Activated T-helper 1 cell treated with anti-CD3 and anti-CD28 coated beads, Interleukin-2, amount 50 U/mL, for 16 hours (primary cell): ENCODE measurements at places on chromosomes 1 and 21.

- no peak for DNase-seq
Observed at GRCh38 chr1:227167276-227168101, 150.8 kb downstream of the CDC42BPA start.

DNA sequence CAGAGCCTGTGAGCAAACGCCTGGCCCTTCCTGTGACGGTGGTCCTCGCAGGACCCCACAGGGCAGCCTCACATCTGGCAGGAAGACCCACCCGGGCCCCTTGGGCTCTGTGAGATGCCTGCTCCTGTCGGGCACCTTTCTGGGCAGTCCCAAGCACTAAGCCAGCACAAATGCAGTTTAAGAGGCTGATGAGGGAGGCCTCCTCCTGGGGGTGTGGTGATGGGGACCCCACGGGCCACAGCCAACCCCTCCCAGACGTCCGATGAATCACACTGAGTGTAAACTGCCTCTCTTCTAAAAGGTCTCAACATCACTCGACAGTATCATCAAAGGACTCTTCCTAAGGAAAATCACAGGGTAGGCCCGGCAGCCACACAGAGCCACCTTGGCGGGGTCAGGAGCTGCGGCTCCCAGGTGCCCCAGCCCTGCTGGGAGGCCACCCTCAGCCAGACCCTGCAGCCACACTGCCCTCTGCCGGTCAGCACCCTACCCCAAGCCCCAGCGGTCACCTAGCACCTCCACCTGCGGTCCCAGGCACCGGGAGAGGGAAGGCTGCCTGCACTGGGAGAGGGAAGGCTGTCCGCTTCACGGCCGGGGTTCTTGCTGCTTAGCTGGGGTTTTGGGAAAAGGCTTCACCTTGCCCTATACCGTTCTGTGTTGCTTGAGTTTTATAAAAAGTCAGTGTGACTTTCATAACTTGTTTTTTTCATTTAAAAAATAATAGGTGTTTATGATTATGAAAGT lies 3.9 kb upstream of the PRKCZ start:
- DNase-seq = no peak

DNA sequence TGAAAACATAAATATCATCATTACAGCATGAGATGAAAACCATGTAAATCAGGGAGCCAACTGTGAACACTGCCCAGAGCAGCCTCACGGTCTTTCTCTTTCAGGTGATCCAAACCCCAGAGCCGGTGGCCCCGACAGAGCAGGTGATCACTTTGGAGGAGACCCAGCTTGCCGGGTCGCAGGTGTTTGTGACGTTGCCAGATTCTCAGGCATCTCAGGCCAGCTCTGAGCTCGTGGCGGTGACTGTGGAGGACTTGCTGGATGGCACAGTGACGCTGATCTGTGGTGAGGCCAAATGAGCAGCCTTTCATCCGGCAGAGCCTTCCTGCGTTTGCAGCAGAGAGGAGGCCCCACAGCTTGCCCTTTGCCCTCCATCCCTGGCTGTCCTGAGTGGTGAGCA lies 37.2 kb upstream of the EPHA8 start:
- no peak for DNase-seq

GRCh38 chr1:177185209-177185608 lies 14.5 kb downstream of the BRINP2 start:
- no peak for DNase-seq

- DNase-seq = no peak
Observed at GRCh38 chr1:203756036-203756435, 8.9 kb upstream of the LAX1 start.

DNA sequence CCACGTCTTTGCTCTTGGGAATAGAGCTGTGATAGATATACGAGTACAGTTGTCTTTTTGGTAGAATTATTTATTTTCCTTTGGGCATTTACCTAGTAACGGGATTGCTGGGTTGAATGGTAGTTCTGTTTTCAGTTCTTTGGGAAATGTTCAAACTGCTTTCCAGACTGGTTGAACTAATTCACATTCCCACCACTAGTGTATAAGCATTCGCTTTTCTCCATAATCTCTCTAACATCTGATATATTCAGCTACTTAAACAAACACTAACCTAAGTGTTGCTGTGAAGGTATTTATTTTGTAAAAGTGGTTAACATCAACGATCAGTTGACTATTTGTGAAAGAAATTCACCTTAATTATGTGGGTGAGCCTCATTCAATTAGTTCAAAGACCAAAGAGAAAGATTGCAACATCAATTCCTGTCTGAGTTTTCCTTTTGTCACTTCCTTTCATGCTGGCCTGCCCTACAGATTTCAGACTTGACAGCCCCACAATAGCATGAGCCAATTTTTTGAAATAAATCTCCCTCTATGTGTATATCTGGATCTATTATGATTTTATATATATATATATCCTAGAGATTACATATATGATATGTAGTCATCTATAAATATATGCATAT lies 26.7 kb upstream of the DUSP10 start:
- DNase-seq = no peak
